ENCODE measurements at places on chromosomes 3 and 15.

DNA sequence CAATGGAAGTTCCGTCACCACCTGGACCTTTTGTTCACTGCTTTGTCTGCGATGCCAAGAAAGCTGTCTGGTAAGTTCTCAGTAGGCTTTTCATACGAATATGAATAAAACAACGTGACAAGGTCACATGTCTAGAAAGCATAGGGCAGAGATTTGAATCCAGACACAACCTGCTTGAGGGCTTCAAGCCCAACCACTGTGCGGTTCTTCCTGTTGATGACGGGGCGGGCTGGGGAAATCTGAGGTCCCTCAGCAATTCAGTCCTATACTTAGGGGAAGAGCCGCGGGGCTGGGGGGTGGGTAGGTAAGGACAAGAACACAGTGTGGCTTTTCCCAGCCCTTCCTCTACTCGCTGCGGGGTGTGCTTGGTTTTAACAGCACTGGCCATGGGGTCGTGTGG, 32.4 kb upstream of the SMAD3 start:
- no peak for DNase-seq

DNA sequence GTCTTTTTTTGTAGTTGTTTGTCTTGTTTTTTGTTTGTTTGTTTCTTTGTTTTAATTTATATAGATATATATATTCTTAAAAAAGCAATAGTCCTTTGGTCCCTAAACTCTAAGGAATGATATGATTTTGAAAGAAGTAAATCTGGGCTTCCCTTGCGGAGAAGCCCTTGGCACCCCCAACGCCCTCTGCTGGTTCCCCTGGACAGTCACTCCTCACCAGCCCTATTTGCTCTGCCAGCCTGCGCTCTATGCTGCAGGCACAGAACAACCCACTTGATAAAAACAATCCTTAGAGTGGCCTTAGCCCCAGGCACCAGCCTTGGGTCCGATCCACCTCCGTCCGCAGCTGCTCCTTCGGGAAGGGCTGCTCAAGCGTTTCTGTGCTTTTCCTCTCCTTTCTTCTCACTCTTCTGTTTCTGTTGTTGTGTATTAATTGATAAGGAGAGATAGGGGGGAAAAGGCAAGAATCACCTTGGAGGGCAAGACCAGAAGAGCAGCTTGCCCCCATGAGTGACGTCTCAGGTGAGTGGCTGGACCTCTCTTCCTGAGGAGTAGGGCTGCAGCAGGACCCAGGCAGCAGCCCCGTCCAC, 13.7 kb upstream of the PARP6 start:
- peak; percentile 71 for DNase-seq

DNA sequence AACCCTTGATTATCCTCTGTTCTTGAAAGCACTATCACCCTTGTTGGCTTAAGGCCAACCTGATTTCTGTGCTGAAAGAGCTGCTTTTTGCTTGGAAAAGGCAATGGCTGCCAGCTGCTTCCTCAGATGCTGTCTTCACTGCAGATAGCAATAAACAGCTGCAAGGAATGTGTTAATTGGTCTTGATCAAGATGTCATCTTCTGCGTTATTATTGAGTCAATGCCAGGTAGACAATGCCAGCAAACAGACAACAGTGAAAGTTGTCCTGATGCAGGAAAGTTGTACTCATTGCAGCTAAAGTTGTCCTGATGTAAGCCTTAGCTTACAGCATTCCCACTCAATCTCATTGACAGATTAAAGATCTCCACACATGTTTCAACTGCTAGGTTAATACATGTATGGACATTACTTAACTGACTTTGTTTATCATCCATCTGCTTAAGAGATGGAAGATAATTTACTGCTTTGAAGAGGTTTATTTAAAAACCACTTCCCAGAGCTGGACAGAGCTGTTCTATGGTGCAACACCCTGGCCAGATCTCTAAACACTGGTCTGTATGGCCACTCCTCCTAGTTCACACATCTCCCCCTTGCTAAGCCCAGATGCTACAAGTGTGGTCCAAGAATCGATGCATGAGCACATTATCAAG, 251.0 kb upstream of the MCTP2 start:
- DNase-seq, result no peak

DNA sequence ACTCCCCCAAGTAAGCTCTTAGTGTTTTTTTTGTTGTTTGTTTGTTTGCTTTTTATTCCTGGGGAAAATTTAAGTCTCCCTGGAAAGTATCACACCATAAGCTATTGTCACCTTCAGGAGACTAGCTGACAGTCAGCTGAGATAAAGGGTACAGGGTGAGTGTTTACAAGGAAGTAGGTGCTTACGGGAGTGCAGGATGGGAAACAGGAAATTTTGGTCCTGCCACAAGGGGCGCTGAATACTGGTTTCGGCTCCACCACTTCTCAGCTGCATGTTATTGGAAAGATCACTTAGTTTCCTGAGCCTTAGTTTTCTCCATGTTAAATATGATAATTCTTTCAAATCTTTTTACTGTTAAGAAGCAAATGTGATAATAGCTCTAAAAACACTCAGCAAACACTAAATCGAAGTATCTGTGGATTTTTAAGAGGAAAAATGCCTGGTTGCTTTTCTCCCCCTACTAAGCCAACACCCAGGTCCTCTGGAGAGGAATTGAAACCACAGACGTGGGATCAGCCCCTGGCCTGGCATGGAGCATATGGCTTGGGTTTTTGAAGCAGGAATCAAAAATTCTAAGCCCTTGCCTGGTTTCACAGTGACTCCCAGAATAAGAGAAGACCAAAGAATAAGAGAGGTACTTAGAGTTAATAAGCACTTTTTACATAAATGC, 90.7 kb downstream of the SCN11A start:
- peak; percentile 64 for DNase-seq

GRCh38 chr3:47912006-47912504, 104.2 kb downstream of the MAP4 start:
- DNase-seq, result no peak

GRCh38 chr3:23084367-23084766, 118.8 kb upstream of the UBE2E2 start:
- no peak for DNase-seq

DNA sequence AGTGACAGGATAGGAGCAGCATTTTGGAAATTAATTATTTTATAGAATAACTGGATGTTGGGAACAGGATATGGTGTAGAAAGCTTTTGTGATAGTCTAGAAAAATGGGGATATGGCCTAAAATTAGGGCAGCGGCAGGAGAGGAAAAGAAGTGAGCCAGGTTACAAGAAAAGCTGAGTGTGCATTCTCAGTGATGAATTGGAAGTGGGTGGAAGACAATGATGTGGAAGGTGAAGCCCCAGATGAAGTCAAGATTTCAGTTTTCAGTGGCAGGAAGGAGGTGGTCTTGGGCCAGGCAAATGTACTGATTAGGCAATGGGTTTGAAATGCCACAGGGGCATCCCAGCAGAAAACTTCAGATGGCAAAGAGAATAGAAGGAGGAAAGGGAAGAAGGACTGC, 33.6 kb downstream of the ACP3 start:
- DNase-seq, result no peak

DNA sequence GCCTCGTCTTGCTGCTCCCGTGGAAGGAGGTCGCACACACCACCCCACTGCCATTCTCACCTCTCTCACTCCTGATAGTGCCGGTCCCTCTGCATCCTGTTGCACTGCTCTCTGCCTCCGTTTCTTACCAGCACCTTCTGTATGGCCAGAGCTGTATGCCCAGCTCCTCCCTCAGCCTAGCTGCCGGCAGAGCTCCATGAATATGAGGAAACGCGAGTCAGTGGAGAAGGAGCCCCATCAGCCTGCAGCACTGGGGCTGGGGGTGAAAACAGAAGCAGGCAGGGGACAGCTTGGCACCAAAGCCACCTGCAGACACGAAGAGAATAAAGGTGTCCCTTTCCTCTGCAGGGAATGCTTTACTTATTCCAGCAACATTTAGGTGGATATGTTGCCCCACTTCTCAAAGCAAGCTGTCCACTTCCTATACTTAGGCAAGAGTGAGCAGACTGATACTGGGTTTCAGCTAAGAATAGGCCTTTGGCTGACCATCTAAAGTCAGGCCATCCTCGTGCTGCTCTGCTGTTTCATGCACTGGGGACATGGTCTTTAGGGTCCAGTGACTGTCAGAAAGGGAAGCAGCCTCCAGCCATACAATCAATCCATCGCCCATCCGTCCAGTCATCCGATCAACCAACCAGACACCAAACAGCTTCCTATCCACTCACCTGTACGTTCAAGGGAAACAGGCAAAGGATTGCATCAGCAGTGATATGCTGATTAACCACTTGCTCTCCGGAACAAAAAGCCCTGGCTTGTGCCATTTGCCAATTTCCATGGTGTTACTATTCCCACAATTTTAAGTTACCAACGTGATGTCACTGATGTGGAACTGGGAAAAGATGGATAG, 222.7 kb downstream of the XXYLT1 start:
- DNase-seq, result no peak

DNA sequence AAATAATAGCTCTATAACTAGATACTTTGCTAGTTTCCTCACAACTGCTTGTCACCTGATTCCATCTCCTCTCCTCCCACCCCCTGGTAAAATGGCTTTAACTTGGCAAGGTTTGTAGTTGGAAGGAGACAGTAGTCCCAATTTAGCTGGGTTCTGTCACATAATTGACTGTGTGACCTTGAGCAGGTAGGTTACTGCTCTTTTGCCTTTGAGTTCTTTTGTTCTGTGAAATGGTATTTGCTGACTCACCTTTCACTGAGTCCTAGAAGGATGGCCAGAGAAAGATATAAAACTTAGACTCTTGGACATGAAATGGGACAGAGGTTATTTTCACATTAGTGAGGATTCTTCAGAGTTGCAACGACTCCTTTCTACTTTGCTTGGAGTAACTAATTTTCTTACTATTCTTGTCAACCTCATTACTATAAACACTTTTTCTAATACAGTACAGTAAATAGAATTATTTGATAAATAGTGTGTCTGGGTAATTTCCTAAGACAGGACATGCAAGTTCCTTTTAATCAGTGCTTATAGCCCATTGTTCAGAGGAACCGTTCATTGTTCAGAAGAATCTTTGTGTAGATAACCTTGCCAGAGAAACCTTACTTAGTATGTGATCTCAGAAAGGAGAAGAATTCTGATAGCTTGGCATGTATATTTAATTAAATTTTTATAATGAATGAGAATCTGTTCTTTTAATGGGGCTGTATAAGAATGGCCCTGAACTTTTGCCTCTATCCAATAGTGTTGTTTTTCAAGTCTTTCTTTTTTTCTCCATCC, 14.3 kb downstream of the AKAP13 start:
- DNase-seq, result no peak

DNA sequence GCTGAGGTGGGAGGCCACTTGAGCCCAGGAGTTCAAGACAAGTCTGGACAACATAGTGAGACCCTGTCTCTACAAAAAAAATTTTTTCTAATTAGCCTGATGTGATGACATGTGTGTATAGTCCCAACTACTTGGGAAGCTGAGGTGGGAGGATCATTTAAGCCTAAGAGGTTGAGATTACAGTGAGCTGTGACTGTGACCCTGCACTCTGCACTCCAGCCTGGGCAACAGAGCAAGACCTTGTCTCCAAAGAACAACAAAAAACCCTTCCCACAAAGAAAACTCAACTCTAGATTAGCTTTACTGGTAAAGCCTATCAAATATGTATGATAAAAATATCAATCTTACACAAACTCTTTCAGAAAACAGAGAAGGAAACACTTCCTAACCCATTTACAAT, 68.5 kb downstream of the ZNF148 start:
- DNase-seq, result no peak

DNA sequence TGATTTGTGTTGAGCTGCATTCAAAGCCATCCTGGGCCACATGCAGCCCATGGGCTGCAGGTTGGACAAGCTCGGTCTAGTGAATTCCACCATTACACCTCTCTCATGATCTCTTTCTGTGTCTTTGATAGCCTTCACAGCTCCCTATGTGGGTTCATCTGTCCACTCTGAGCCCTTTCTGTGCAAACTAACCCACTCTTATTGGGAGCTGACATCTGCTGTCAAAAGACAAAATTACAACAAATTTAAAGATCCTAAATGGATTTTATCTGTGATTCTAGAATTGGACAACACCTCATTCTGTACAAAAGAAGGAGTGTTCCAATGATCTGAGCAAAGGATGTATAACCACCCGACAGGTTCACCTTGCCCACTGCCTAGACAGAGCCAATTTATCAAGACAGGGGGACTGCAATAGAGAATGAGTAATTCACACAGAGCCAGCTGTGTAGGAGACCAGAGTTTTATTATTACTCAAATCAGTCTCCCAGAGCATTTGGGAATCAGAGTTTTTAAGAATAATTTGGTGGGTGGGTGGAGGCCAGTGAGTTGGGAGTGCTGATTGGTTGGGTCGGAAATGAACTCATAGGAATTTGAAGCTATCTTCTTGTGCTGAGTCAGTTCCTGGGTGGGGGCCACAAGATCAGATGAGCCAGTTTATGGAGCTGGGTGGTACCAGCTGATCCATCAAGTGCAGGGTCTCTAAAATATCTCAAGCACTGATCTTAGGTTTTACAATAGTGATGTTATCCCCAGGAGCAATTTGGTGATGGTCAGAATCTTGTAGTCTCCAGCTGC, 2.6 kb upstream of the XYLB start:
- DNase-seq, result peak; percentile 30

DNA sequence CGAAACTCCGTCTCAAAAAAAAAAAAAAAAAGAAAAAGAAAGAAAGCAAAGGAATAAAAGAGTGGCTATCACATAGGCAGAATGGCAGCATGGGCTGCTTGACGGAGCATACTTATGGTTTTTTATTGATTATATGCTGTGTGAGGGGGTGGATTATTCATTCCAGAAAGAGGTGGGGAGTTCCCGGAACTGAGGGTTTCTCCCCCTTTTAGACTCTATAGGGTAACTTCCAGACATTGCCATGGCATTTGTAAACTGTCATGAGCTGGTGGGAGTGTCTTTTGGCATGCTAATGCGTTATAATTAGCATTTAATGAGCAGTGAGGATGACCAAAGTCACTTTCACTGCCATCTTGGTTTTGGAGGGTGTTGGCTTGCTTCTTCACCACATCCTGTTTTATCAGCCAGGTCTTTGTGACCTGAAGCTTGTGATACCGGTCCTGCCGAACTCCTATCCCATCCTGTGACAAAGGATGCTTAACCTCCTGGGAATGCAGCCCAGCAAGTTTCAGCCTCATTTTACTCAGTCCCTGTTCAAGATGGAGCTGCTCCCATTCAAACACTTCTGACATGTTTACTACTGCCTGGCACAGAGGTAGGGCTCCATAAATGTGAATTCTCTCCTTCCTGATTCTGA, 15.8 kb upstream of the ABHD17C start:
- DNase-seq, result no peak

- no peak for DNase-seq
Measured at GRCh38 chr3:185935465-185936272, 2.1 kb downstream of the TRA2B start.

- DNase-seq, result no peak
Measured at GRCh38 chr3:109943181-109943580, 605.8 kb upstream of the DPPA4 start.

DNA sequence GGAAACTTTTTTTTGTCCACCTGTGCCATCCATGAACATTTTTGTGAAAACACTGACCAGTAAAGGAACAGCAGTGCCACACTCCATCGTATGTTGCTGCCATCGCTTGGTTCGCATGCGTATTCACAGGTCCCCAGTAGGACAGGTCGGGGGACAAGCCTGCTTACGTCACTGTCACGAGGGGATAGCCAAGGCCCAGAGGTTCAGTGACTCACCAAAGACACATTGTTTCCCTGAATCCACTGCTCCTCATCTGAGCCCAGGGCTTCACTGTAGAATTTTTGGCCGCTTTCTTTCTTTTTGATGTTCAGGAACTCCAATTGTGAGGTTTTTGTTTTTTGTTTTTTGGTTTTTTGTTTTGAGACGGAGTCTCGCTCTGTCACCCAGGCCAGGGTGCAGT, 5.9 kb downstream of the ADPRH start:
- no peak for DNase-seq

All from KBM-7 (cell line).